Left ventricle myocardium inferior (tissue), 1 donor: ENCODE measurements at places on chromosomes 6 and 20. TPM values are rescaled to one million over a fixed set of nuclear protein-coding genes. Genes with fewer than 3 reads are reported as not detected.
A peak's percentile ranks its signal among the peaks of the same experiment; 100 is the strongest.

DNA sequence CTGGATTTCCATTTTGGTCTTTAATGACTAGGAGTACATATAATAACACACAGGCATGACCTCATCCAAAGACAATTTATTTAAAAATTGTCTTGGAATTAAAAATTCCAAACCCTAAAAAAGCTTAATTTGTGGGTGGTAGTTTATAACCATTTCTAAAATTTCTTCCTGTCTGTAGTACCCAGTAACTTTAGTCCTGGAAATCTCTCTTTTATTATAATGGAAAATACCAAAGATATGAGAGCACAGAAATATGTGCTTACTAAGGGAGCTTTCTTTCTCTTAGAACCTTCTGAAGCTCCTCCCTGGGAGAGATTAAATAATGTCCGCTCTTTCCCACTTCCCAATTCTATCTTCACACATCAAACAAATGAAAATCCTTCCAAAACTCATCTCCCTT, 70.5 kb upstream of the PRL start:
- no peak for DNase-seq
- no peak overlapping the region for H3K4me3 ChIP-seq
- peaks cover 14% of the 10 kb centered on the region for H3K4me1 ChIP-seq
- H3K27ac ChIP-seq, result no peak overlapping the region
- H3K27me3 ChIP-seq, result no peaks in the 10 kb centered on the region

GRCh38 chr20:50416269-50417022, 93.7 kb upstream of the PTPN1 start:
- H3K27me3 ChIP-seq, result no peaks in the 10 kb centered on the region
- H3K4me1 ChIP-seq, result peaks cover 40% of the 10 kb centered on the region
- DNase-seq, result peak; percentile 33
- H3K27ac ChIP-seq, result peak overlapping the region; percentile 98
- H3K4me3 ChIP-seq, result peak overlapping the region; percentile 40
- H3K36me3 ChIP-seq, result no peaks in the 10 kb centered on the region

DNA sequence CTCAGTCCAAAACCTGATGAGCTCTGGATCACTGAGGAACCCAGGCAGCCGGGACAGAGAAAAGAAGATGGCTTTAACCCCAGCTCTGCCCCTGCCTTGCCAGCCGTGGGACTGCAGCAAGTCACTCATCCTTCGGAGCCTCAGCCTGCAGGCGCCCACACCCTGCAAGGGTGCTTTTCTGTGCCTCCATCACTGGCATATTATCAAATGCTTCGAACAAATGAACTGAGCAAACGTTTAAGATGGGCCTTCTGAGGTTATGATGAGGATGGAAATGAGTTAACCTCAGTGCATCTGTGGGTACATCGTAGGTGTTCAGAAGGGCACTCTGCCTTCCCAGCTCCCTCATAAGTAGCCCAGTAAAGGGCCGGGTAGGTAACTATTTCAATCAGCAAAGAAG, 79.0 kb downstream of the NFATC2 start:
- DNase-seq, result no peak
- peaks cover 14% of the 10 kb centered on the region for H3K4me1 ChIP-seq
- H3K4me3 ChIP-seq, result no peak overlapping the region
- no peaks in the 10 kb centered on the region for H3K36me3 ChIP-seq
- no peaks in the 10 kb centered on the region for H3K27me3 ChIP-seq

DNA sequence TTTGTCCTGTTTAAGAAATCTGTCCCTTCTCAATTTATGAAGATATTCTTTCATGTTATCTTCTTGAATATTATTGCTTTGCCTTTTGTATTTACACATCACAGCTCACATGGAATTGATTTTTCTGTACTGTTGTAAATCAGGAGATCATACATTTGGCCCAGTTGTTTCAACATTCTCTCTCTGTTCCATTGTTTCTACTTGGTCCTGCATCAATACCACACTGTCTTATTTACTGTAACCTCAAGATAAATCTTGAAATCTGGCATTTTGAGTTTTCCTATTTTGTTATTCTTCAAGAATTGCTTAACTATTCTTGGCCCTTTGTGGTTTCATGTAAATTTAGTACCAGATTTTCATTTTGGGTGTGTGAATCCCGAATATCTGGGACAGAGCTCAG, 121.7 kb upstream of the CCN2 start:
- H3K4me1 ChIP-seq, result no peaks in the 10 kb centered on the region
- DNase-seq, result no peak
- no peaks in the 10 kb centered on the region for H3K36me3 ChIP-seq
- H3K27me3 ChIP-seq, result no peaks in the 10 kb centered on the region
- no peak overlapping the region for H3K27ac ChIP-seq
- no peak overlapping the region for H3K4me3 ChIP-seq

GRCh38 chr20:63321148-63321831, 28.3 kb downstream of the COL20A1 start:
- no peak overlapping the region for H3K27ac ChIP-seq
- H3K4me3 ChIP-seq, result no peak overlapping the region
- H3K36me3 ChIP-seq, result no peaks in the 10 kb centered on the region
- peaks cover 8% of the 10 kb centered on the region for H3K4me1 ChIP-seq
- H3K27me3 ChIP-seq, result peaks cover 67% of the 10 kb centered on the region
- DNase-seq, result peak; percentile 77

GRCh38 chr20:44526129-44526528, 4.3 kb upstream of the SERINC3 start:
- no peaks in the 10 kb centered on the region for H3K36me3 ChIP-seq
- no peak for DNase-seq
- no peak overlapping the region for H3K27ac ChIP-seq
- no peak overlapping the region for H3K4me3 ChIP-seq
- no peaks in the 10 kb centered on the region for H3K27me3 ChIP-seq

GRCh38 chr6:15796130-15796771, 133.4 kb upstream of the DTNBP1 start:
- no peak overlapping the region for H3K4me3 ChIP-seq
- no peaks in the 10 kb centered on the region for H3K36me3 ChIP-seq
- H3K27me3 ChIP-seq, result no peaks in the 10 kb centered on the region
- peak overlapping the region; percentile 81 for H3K27ac ChIP-seq

DNA sequence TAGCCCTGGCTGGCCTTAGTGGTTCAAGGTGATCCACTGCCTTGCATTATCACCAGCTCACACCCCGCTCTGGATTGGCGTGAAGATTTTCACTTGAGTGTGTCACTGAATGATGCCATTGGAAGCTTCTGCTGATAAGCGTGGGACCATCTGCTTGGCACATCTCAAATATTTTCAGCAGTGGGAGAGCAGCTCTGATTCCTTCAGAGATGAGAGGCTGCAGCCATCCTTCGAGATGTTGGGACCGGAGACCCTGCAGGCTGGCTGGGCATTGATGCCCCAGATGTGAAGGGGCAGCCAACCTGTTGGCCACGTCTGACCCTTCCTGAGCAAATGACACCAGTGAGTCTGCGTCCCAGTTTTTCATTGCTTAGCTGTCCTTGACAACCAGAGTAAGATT, at the start of gene MAS1:
Gene MAS1, plus strand, starts transcription at position 197 of the 400 bp plus-strand sequence. CDS start 15,968 bp downstream, outside the sequence.
- H3K4me1 ChIP-seq, result no peaks in the 10 kb centered on the region
- H3K36me3 ChIP-seq, result no peaks in the 10 kb centered on the region
- H3K27me3 ChIP-seq, result peaks cover 63% of the 10 kb centered on the region
- no peak for DNase-seq
- no peak within 1 kb of the TSS for H3K4me3 ChIP-seq
- no peak within 1 kb of the TSS for H3K27ac ChIP-seq

CENPB gene
- total RNA-seq, result 70.7 TPM
